Bronchial epithelial cell (primary cell): ENCODE measurements at places on chromosomes 16 and 17. TPM values are rescaled to one million over a fixed set of nuclear protein-coding genes. Genes with fewer than 3 reads are reported as not detected.

The CACNA1H gene
- total RNA-seq = not detected in 2 replicates

The GPRC5C gene
- total RNA-seq = 15.4 and 15.5 TPM in 2 replicates

The ATP1B2 gene
- total RNA-seq = not detected in 2 replicates

The TOX3 gene
- total RNA-seq = under 0.01 and 0.13 TPM in 2 replicates

The ABCA6 gene
- total RNA-seq = 0.26 and 0.38 TPM in 2 replicates

The NPIPA3 gene
- total RNA-seq = 0.53 and 2.0 TPM in 2 replicates

The CLDN7 gene
- 546 and 850 TPM in 2 replicates for total RNA-seq

The ARL5C gene
- total RNA-seq = not detected in 2 replicates

The MEAK7 gene
- total RNA-seq = 36.7 and 47.9 TPM in 2 replicates

The USH1G gene
- total RNA-seq = 1.1 and 3.3 TPM in 2 replicates

The CLEC10A gene
- total RNA-seq = not detected in 2 replicates

The SLC38A8 gene
- total RNA-seq = not detected in 2 replicates

The KIAA0753 gene
- 6.6 and 9.2 TPM in 2 replicates for total RNA-seq

The GALR2 gene
- total RNA-seq = not detected in 2 replicates

The ABAT gene
- total RNA-seq = 1.4 and 2.6 TPM in 2 replicates

The KCNJ12 gene
- under 0.01 and 0.13 TPM in 2 replicates for total RNA-seq

The JPH3 gene
- total RNA-seq = not detected in 2 replicates

The PRSS21 gene
- total RNA-seq = 2.8 and 4.5 TPM in 2 replicates

The PLCG2 gene
- total RNA-seq = 1.8 and 1.9 TPM in 2 replicates

The UMOD gene
- not detected in 2 replicates for total RNA-seq

The HYDIN gene
- 0.38 and 1.3 TPM in 2 replicates for total RNA-seq

The TSNAXIP1 gene
- under 0.01 and 0.13 TPM in 2 replicates for total RNA-seq
